ENCODE measurements at places on chromosomes 1 and 21. TPM values are rescaled to one million over a fixed set of nuclear protein-coding genes. Genes with fewer than 3 reads are reported as not detected.

Gene RHOU
- 0.79 TPM for total RNA-seq

Gene HAO2
- not detected for total RNA-seq

Gene NCF2
- 0.07 TPM for total RNA-seq

Gene DPT
- total RNA-seq, result not detected

Gene VWA1
- 1.6 TPM for total RNA-seq

Gene FUCA1
- 11.9 TPM for total RNA-seq

Gene BEND5
- not detected for total RNA-seq

Gene SLFNL1
- total RNA-seq, result 0.28 TPM

Gene KPNA6
- 45.2 TPM for total RNA-seq

Gene CYP4A11
- not detected for total RNA-seq

Gene AP4B1
- total RNA-seq, result 25.1 TPM

Gene TPTE
- total RNA-seq, result not detected

Gene TTLL7
- total RNA-seq, result 11.1 TPM

Gene CAPN8
- not detected for total RNA-seq

All from pulmonary artery endothelial cell (primary cell).